ENCODE measurements at places on chromosomes 11 and 22.

DNA sequence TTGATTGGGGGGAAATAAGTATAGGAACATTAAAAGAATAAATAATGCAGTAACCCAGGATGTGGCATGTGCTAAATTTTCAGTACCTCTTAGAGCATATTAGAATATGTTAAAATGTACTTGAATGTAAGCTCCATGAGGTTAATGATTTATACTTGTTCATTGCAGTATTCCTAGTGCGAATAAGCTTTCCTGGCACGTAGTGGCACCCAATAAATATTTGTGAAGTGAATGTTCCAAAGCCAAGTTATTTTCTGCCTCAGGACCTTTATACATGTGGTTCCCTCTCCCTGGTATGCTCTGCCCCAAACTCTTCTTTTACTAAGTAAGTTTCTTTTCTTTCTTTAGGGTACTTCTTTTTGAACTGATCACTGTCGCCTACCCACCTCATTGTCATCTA lies 118.8 kb downstream of the DBX1 start:
- no peak for DNase-seq

DNA sequence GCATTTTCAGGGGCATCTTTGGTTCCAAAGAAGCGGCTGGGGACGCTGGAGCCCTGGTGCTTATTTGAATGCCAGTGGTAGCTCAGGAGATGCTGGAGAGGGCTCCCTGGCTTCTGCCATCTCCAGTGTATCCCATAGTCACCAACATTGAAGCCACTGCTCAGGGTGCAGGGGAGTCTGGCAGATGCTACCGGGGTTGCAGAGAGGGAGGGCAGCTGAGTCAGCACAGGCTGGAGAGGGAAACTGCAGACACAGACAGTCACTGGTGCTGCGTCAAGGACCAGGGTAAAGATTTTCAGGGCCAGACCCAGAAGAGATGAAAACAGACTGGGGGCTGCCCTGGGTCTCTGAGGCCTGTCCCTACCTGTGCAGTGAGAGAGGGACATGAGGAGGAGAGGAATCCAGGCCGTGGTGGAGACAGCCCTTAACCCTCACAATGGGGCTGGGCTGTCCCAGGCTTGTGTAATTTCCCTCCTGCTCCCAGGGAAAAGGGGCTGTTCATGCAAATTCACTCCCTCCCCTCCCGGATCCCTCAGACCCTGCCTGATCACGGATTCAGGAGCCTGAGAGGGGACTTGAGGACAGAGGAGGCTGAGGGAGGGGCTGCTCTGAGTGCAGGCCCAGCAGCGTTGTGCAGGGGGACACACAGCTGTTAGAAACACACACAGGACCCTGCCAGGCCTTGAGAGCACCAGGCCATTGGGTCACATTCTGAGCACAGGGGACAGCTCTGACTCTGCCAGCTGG lies 126.9 kb upstream of the GRK3 start:
- no peak for DNase-seq

GRCh38 chr11:1150116-1150515 lies 7.6 kb upstream of the MUC5AC start:
- DNase-seq, result no peak

DNA sequence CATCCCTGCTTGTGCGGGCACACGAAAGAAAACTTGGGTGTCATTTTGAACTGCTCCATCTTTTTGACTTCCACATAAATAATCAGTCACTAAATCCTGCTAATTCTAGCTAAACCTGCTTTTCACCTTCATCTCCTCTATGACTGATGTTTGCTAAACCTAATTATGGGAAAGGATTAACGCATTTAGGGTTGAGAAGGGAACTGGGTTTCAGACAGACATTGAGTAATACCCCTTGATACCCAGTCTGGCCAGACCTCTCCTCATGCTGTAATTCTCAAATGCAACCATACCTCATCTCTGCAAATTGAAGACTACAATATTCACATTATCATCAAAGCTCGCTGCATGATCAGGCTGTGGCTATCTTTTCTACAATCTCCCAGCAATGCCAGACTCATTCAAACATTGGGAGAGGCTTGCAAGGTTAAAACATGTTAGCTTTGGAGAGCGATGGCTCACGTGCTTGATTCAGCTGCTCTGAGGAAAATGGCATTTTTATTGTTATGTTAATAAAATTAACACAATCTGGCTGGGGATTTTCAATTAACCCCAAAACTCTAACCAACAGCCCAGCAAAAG lies 2.4 kb downstream of the HPS4 start:
- DNase-seq, result no peak

- no peak for DNase-seq
Observed at GRCh38 chr11:64516226-64516625, 74.8 kb upstream of the SLC22A12 start.

GRCh38 chr11:65014726-65015227 lies 817 bp downstream of the ARL2 start:
- no peak for DNase-seq

- no peak for DNase-seq
Observed at GRCh38 chr11:71102251-71102995, 150.0 kb downstream of the SHANK2 start.

GRCh38 chr11:68890490-68891231 lies 13.0 kb downstream of the MRPL21 start:
- DNase-seq, result no peak

DNA sequence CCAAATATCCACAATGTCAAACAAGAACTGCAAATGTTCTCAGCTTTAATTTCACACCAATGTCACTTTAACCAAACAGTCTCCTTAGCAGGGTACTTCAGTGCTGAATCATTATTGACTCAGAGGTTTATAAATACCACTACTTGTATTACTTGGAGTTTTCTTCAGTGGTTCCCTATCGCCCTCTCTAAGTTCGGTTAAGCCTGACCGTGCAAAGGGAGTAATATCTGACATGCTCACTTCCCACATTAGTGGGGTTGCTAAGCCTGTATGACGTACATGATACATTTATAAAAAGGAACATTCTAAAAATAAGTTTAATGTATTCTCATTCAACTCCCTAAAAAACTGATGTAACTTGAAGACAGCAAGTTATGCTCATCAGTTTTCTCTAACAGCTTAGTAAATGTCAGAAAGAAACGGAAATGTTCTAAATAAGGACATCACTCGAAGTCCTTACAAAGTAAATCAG lies 93.1 kb upstream of the ZC3H12C start:
- no peak for DNase-seq

DNA sequence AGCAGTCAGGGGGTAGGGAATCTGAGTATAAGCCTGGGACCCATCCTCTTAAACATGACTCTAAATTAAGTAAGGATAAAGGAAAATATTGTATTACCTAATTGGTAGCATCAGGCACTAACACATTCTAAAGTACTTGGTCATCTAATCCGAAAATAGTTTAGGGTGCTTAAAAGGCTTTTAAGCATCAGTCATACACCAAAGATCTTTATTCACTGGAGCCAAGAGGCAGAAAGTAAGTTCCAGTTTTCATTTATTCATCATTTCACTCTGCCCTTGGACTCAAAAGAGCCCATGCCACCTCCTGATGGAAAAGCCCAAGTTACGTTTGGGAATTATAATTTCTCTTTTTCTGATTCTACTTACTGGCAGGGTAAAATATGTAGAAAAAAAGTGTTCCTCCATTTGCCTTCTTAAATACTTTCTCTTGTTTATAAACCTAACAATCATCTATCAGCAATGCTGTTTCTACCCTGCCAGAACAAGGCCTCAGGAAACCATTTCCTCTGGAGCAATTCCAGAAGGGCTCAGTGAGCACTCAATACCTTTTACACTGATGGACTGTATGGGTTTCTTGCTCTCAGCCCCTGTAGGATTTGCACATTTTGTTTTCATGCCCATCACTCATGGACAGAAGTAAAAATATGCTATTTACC lies 120.1 kb upstream of the SLC5A12 start:
- no peak for DNase-seq

GRCh38 chr11:83628622-83629355 lies 342.6 kb upstream of the CCDC90B start:
- DNase-seq, result no peak

All from cortex of kidney (tissue), 1 donor.